ENCODE measurements at places on chromosomes 16 and 17.
A peak's percentile ranks its signal among the peaks of the same experiment; 100 is the strongest.

GRCh38 chr17:60641126-60641525 lies 36.5 kb upstream of the BCAS3 start:
- no peak for DNase-seq

DNA sequence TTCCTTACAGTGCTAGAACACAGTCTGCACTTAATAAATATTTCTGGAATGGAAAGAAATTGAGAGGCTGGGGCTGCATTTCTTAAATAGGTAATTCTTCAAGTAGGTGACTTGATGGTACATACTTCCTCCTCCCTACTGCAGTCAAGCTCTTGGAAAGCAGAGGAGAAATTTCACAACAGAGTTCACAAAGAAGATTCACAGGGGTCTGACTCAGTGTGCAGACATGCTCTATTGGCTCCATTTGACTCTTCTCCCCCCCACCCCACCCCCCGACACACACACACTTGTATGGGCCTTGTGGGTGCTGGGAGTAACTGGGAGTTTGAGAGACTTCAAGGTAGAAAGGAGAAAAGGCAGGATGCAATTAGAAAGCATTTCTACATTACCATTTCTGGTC lies 6.2 kb upstream of the MYOCD start:
- DNase-seq = no peak

DNA sequence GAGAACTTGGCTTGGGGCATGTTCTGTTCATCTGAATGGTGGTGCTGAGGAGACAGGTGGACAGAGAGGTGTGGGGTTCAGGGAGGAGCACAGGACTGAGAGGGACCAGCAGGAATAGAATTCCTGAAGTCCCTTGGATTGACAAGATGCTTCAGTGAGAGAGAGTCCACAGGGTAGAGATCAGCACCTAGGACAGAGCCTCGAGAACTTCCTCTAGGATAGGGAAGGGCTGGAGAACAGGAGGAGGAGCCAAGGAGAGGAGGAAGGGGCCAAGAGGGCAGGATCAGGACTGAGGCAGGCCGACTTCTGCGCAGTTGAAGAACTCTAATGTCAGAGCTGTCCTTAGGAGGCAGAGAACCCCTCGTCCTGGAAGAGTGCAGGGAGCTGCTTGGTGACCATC lies 138.4 kb downstream of the PRKCB start:
- DNase-seq = no peak

GRCh38 chr16:66959704-66960161 lies 1.3 kb upstream of the CES3 start:
- no peak for DNase-seq

DNA sequence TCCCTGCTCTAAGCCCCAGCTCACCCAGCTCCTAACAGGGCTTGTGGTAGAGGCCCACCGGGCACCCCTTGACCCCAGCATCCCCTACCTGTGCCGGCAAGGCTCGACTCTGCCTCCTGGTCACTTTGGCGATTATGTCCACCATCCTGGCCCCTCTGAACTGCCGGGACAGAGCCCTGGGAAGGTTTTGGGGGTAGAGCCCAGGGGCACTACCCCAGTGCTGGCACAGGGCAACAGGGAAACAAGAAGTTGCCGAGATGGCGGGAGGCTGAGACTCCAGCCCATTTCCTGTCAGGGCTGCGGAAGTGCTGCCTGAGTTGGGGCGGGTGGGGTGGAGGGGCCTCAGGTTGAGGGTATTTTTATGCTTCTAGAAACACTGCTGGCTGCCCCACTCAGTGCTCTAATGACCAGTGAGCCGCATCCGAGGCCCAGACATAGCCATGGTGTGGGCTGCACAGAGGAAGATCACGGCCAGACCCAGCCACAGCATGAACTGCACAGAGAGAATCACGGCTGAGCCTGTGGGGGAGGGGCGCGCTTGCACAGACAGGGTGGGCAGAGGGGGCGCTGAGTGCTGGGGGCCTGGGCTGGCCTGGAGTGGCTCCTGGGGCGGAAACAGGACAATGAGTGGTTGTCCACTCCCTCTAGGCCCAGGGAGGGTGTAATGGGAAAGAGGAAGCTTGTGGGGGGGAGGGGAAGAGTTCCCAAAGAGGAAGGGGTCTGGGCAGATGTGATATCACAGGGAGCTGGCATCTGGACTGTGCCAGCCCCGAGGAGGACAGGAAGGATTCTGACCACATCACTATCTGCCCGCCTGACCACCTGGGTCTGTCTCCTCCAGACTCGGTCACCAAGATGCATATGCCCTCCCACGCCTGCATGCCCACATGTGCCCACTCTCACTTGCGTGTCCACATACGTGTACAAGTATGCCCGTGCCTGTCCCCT lies 22.3 kb downstream of the ARHGAP27 start:
- no peak for DNase-seq

- DNase-seq = no peak
These were observed 204.4 kb downstream of the IRF8 start for GRCh38 chr16:86103320-86103719.

- DNase-seq = no peak
These were observed 12.6 kb downstream of the ALDH3A2 start for GRCh38 chr17:19661121-19661520.

DNA sequence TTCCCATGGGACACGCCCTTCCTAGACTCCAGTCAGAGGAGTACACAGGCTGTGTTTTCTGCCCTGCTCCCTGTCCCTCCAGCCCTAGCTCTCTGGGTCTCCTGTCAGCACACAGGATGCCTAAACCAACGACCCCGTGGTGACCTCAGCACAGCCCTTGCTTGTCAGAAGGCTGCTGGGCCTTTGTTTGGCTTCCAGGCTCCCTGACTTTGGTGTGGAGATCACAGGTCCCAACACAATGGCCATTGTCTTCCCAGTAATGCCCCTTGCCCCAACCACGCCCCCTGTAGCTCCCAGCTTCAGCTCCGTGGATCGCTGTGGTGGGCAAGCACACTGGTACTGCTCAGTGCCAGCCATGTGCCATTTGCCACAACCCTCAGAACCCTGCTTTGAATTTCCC lies 15.0 kb downstream of the HNF1B start:
- no peak for DNase-seq

GRCh38 chr17:50060951-50061712 lies 5.2 kb downstream of the ITGA3 start:
- DNase-seq = no peak

GRCh38 chr17:7218166-7218565 lies 1.5 kb downstream of the DLG4 start:
- no peak for DNase-seq

- DNase-seq = no peak
These were observed 201.5 kb downstream of the KCNJ2 start for GRCh38 chr17:70370816-70371215.

GRCh38 chr17:76867578-76868175 lies 527 bp upstream of the MGAT5B start:
- no peak for DNase-seq

GRCh38 chr17:39261286-39261685 lies 35.5 kb upstream of the STAC2 start:
- no peak for DNase-seq

GRCh38 chr16:77780378-77780837 lies 8.0 kb upstream of the VAT1L start:
- no peak for DNase-seq

GRCh38 chr16:83699817-83700216 lies 108.0 kb upstream of the HSBP1 start:
- DNase-seq = no peak

GRCh38 chr16:2882650-2883457 lies at the start of gene FLYWCH2:
Gene FLYWCH2, plus strand, starts transcription at chr16:2883215. Its CDS starts 13,235 bp downstream, at chr16:2896450.
- DNase-seq = peak; percentile 89

DNA sequence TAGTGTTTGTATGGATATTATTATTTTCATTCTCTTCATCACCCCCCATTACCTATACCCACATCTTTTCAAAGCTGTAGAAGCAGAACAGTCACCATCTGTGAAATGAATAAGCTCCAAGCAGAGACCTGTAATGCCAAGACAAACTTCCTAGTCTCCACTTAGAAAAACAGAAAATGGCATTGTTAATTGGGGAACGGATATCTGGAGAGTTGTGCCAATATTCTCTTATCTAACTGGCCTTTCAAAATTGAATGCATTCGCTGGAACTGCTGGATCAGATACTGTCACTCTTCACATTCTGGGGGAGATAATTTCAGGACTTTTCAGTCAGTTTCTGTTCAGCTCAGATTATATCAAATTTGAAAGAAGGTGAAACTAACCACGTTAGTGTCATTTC lies 464.4 kb upstream of the GOT2 start:
- no peak for DNase-seq

GRCh38 chr17:73514146-73514863 lies 129.9 kb downstream of the SDK2 start:
- DNase-seq = no peak

GRCh38 chr17:48255759-48256158 lies 148.2 kb downstream of the SNX11 start:
- DNase-seq = no peak

- DNase-seq = peak; percentile 95
These were observed 959 bp upstream of the ANKRD13B start for GRCh38 chr17:29591737-29592608.

GRCh38 chr16:88938777-88939244 lies 38.2 kb downstream of the CBFA2T3 start:
- DNase-seq = no peak

DNA sequence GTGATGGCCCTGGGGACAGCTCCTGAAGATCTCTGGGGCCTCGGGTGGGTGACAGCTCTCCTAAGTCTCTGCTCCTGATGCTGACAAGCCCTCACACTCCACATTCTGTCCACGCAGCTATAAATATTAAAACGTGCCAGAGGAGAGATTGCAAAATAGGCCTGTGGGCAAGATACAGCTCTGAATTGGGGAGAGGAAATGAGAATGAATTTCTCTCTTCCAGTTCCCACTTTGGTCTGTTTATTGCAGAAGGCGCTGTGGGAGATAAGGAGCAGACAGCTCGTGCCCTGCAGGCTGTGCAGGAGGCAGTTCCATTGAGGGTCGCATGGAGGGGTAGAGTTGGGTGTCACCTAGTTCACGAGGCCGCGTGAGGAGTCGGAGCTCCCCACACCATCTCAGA lies 87.5 kb upstream of the SDK2 start:
- DNase-seq = no peak

- DNase-seq = no peak
These were observed 111.0 kb downstream of the NPIPB5 start for GRCh38 chr16:22621586-22622155.

- DNase-seq = no peak
These were observed 5.5 kb upstream of the C16orf96 start for GRCh38 chr16:4550591-4550990.

DNA sequence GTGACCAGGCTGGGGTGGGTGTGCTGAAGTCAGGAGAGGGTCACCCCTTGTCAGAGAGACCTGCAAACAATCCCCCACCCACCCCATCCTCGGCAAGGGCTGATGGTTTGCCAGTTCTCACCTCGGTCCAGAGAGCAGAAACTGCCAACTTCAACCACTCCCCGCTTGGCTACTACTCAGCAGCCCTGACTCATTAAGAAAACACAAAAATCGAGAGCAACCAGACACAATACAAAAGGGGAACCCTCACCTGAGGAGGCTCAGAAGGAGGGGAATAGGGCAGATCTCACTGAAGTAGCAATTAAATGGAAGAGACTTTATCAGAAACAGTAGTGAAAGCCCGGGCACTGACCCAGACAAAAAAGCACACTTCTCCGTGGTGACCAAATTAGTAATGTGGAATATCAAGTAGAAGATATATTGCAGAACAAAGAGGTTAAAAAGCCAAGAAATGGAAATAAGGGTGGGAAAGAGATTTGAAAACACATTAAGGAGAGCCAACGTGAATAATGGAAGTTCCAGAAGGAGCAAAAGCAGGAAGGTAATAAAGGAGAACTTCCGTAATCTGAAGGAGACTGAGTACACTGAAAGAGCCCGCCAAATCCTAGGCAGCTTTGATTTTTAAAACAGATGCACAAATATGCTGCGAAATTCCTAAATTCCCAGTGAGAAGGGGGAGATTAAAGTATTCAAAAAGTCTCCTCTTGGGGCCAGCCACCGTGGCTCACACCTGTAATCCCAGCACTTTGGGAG lies 23.6 kb downstream of the CENPV start:
- no peak for DNase-seq

- peak; percentile 38 for DNase-seq
These were observed 745 bp downstream of the PYY start for GRCh38 chr17:43952724-43953666.

GRCh38 chr17:81735264-81736102 lies 23.4 kb downstream of the SLC25A10 start:
- DNase-seq = peak; percentile 89
